ENCODE measurements at places on chromosomes 1 and 21. TPM values are rescaled to one million over a fixed set of nuclear protein-coding genes. Genes with fewer than 3 reads are reported as not detected.

TEX38 gene
- 0.80 TPM for polyA plus RNA-seq

SPRR1B gene
- polyA plus RNA-seq: 0.65 TPM

TFAP2E gene
- polyA plus RNA-seq: 1.1 TPM

C4BPA gene
- 7.2 TPM for polyA plus RNA-seq

SPRR2G gene
- polyA plus RNA-seq: not detected

YOD1 gene
- 1.1 TPM for polyA plus RNA-seq

DNA sequence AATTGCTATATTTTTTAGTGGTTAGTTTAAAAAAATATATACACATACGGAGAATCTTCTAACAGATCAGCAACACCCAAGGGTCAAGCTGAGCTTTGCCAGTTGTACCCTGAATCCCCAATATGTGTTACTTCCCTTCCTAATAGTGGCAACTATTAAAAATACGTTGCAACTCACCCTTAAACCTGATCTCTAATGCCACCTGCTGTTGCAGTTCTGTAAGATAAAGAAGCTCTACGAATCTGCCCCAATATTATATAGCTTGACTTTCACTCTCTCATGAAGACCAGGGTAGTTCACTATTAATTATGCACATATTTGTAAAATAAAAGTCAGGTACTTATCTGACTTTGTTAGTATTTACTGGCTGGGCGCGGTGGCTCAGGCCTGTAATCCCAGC, 58.4 kb downstream of the ASH1L start:
- H3K4me1 ChIP-seq: peaks cover 7% of the 10 kb centered on the region
- H3K4me3 ChIP-seq: no peak overlapping the region
- DNase-seq: no peak
- no peaks in the 10 kb centered on the region for H3K27me3 ChIP-seq
- no peaks in the 10 kb centered on the region for H3K36me3 ChIP-seq
- H3K27ac ChIP-seq: no peak overlapping the region

GRCh38 chr1:161390559-161390858, 22.8 kb upstream of the CFAP126 start:
- DNase-seq: no peak
- H3K27me3 ChIP-seq: no peaks in the 10 kb centered on the region
- peak overlapping the region; percentile 42 for H3K4me3 ChIP-seq

- H3K4me3 ChIP-seq: no peak overlapping the region
- DNase-seq: no peak
- no peaks in the 10 kb centered on the region for H3K27me3 ChIP-seq
- no peak overlapping the region for H3K27ac ChIP-seq
- no peaks in the 10 kb centered on the region for H3K36me3 ChIP-seq
Observed at GRCh38 chr1:74791491-74791890, 58.5 kb downstream of the TYW3 start.

- no peaks in the 10 kb centered on the region for H3K4me1 ChIP-seq
- DNase-seq: no peak
- no peaks in the 10 kb centered on the region for H3K36me3 ChIP-seq
- no peak overlapping the region for H3K27ac ChIP-seq
- H3K4me3 ChIP-seq: no peak overlapping the region
- H3K27me3 ChIP-seq: no peaks in the 10 kb centered on the region
Observed at GRCh38 chr1:183652107-183652506, 1.0 kb downstream of the APOBEC4 start.

DNA sequence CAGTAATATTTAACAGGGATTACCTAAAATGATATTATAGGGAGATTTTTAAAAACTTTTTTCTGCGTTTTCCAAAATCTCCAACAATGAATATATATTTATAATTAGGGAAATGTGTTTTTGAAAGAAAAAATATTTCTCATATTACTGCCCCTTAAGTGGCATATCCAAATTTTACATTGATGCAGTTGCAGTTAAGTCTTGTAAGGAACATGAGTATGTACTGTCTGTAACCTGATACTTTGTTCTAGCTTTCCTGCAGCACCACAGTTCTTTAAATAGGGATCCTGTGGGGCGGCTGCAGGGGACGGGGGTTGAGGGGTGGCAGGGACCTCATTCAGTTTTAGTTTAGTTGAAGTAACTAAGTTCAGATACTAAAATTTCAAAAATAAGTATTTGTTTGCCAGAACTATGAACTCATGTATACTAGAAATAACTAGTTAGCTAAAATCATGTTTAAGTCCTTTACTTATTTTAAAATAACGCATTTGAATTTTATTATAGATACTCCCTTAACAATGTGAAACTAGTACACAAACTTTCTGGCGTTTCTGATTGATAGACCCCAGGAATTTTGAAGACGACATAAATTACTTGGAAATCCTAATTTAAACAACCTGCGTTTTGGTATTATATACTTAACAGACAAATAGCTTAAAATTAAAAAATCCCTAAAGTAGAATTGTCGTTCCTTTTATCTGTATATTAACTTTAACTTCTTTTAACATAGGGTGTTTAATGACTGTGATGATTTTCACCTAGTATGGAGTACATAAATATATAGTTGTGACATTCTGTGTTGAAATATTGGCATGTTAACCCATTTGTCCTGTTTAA, 639 bp upstream of the DNAJB4 start:
- DNase-seq: no peak
- no peaks in the 10 kb centered on the region for H3K27me3 ChIP-seq
- peak overlapping the region; percentile 75 for H3K27ac ChIP-seq
- peak overlapping the region; percentile 52 for H3K4me3 ChIP-seq
- H3K4me1 ChIP-seq: peaks cover 23% of the 10 kb centered on the region
- H3K36me3 ChIP-seq: no peaks in the 10 kb centered on the region

GRCh38 chr1:21278860-21279845, 11.1 kb downstream of the ECE1 start:
- H3K36me3 ChIP-seq: no peaks in the 10 kb centered on the region
- H3K4me1 ChIP-seq: peaks cover 22% of the 10 kb centered on the region
- H3K4me3 ChIP-seq: no peak overlapping the region
- no peak for DNase-seq
- H3K27ac ChIP-seq: peak overlapping the region; percentile 63

DNA sequence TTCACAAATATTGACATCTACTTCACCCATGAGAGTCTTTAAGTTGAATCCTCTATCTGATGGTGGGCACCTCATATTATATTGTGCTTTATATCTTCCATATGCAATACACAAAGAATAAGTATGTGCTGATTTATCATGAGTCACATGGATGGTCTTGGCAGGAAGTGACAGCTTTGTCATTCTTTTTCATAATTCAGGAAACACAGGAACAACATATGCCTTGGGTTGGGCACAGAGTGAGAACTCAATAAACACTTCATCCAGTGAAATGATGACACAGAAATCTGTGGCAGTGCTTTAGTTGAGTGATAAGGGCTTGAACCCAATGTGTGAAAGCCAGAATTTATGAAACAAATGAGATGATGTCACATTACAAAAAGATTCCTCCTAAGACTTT, 41.2 kb downstream of the GADD45A start:
- H3K4me3 ChIP-seq: no peak overlapping the region
- H3K36me3 ChIP-seq: no peaks in the 10 kb centered on the region
- H3K27me3 ChIP-seq: no peaks in the 10 kb centered on the region
- H3K27ac ChIP-seq: no peak overlapping the region
- no peak for DNase-seq

GRCh38 chr1:15346346-15347030, 63.2 kb upstream of the EFHD2 start:
- H3K4me1 ChIP-seq: peaks cover 7% of the 10 kb centered on the region
- no peaks in the 10 kb centered on the region for H3K36me3 ChIP-seq
- H3K27ac ChIP-seq: no peak overlapping the region
- no peak for DNase-seq
